ENCODE measurements at places on chromosomes 1 and 21.

DNA sequence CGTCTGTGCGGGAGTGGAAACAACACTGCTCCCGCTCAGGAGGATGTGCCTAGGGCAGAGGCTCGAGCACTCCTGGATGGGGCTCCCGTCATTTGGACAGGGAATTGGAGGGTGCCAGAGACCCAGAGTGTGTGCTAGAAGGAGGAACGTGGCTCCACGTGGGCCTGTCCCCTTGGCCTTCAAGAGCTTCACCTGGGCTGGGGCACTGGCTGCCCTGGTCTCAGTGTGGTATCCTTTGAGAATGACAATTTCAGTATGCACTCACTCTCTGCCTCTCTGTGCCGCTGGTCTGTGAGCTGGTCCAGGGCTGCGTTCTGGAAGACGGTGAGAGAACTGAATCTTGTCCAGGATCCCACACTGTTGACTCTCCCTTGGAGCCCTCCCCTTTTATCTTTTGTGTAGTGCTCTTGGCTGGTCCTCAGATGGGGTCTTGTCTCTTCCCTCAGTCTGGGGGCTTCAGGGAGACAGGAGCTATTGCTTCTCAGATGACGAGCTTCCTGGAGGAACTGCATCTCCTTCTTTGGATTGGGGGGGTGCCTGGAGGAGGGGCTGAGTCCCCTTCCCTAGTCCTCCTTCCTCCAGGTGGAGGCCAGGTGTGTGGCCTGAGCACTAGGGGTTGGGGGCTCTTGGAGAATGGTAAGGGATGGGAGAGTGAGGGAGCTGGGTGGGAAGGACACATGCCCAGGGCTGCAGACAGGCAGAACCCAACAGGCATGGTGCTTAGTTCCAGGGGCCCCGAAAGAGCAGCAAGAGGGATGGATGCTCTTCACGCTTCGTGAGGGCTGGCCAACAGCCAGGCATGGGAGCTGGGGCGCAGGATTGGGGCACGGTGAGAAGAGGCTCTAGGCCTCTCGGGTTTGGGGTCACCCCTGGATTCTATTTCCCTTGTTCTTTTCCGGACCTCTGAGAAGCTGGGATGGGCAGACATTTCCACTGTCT lies 14.8 kb upstream of the ETV3L start:
- no peak for DNase-seq

- no peak for DNase-seq
These were observed 50.1 kb downstream of the ATF6 start for GRCh38 chr1:161816201-161816600.

- no peak for DNase-seq
These were observed 39.6 kb upstream of the ARHGAP29 start for GRCh38 chr1:94276988-94277434.

- DNase-seq = no peak
These were observed 21.8 kb downstream of the LRRC3 start for GRCh38 chr21:44477131-44477530.

DNA sequence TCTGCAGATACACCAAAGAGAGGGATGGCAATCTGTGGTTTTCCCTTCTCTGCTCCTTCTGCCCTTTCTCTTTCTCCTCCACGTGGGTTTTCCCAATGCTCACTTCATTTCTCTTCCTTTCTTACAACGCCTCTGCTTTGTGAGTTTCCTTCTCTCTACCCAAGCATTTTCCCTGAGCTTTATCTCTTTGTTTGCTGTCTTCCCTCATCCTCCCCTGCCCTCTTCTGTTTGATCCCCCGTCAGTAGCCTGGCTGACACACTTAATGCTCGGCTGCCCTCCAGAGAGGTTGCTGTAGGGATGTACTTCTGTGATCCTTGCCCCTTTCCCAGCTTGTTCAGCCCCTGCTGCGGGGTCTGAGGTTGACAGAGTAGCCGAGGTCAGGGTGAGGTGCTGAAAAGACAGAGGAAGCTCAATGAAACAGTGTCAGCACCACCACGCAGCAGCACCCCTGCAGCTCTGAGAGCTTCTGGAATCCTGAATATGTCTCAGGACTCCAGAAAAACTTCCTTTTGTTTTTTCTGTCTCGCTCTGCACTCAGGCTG lies 6.0 kb downstream of the EDARADD start:
- DNase-seq = no peak

GRCh38 chr1:47460040-47460439 lies 22.2 kb downstream of the FOXD2 start:
- no peak for DNase-seq

DNA sequence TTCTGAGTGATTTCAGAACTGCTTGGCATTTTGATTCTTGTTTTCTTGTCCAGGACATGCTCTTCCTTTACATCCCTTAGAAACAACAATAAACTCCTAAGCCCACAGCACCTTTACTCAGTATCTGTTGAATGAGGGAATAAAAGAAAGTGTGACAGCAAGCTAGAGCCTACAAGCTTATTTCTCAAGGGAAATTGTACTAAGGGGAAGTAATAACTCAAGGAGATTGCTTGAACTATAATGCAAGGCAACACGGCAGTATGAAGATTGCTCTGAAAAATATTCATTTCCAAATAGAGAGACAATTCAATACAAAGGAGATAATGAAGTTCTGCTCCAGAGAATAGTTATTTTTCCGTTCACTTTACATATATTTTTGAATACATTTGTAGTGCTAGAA lies 6.5 kb downstream of the OR6P1 start:
- DNase-seq = no peak

DNA sequence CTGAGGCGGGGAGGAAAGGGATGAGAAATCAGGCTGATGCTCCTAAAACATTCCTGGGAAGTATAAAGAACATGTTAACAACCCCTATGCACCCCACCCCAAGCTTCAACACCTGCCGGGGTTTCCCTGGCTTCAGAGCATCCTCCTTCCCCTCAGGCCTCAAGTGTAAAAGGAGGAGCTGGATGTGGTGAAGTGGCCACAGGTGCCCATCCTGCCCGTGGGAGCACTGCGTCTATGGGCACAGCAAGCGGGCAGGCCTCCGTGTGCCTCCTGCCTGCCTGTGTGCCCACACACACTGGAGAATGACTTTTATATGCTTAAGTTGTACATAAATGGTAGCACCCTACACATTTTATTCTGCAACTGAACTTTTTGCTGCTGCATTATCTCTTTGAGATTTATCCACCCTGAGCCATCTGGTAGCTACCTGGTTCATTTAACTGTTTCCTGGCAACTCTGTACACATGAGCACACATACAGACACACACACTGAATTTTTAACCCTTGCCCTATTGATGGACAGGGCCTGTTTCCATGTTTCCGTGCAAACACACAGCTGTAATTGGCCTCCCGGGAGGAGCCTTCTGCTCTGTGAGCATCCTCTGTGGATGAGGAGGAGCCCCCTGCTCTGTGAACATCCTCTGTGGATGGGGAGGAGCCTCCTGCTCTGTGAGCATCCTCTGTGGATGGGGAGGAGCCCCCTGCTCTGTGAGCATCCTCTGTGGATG lies 13.4 kb upstream of the FTCD start:
- no peak for DNase-seq

DNA sequence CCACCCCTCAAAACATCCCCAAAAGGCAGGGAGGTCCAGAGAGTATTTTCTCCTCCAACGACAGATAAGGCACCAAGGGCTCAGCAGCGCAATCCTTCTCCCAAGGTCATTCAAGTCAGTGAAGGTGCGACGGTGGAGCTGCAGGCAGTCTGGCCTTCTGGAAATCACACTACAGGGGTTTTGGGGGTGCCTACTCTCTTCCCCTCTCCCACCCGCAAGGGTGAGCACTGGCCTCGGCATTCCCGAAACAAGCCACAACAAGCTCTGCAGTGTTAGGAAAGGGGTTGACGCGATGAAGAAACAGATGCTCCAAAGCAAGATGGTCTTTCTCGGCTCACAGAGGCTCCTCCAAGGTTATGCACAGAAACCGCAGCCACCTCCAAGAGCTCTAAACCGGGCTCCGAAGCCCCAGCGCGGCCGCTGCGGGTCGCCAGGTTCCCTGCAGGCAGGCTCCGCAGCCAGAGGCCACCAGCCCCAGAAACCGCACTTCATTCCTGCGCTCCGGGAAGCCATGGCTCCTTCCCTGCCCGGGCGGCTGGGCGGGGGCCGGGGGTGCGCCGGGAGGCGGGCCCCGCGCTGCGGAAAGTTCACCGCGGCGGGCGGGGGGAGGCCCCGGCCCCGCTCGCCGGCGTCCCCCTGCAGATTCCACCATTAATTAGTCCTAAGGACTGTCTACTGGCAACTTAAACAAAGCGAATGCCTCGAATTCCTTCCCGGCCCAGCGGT lies 1.1 kb downstream of the LUZP1 start:
- no peak for DNase-seq

DNA sequence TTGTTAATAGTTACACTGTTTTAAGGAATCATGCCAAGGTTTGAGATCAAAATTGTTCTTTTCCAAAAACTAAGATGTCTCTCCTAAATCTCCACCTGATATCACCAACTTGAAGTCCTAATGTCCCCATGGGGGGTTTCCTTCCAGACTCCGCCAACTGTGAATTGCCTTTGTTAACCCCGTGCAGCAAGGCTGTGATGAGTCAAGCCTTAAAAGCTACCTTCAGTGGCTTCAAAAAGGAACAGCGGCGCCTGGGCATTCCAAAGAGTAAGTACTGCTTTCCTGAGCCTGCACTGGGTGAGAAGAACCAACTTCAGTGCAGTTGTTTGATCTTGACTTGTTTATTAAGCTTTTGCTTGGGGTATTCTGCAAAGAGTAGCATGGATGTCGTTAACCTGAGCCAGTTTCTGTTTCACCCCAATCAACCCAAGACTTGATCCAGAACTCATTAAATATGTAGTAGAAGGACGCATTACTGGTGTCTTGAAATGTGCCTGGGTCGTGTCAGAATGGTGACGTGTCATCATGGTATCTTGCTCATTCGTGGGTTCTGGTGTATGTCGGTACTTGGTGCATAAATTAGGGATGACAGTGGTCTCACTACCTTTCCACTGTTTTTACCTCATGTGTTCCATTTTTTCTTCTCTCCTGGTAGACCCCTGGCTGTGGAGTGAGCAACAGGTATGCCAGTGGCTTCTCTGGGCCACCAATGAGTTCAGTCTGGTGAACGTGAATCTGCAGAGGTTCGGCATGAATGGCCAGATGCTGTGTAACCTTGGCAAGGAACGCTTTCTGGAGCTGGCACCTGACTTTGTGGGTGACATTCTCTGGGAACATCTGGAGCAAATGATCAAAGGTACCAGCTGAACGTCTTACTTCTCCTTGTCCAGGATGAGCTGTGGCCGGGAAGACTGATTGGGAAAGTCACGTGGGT lies 8.7 kb downstream of the ETS2 start:
- DNase-seq = no peak

DNA sequence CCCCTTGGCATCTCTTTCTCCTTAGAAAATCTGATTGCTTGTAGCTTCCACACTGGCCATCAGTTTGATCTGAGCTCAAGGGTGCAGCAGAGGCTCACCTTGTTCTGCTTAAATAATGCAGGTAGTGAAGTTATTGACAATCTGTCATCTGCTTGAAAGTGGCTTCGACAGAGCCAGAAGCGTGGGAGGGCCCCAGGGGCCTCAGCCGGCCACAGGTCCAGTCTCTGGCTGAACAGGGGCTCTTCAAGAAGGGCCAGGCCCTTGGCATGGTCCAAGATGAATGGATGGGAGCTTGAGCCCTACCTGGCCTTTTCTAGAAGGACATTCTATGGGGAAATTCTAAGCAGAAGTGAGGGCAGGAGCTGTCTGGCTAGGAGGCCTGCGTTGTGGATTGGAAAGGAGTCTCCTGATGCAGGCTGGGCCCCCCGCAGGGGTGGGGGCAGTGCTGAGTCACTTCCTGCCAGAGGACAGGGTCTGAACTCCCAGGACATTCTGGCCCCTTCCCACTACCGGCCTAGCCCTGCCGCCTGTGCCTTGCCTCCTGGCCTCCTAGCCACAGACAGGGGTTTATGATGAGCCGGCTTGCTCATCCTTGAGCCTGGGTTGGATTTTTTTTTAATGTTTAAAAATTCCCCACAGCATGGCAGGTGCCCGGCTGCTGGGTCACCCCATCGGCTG lies 162.3 kb upstream of the VAMP3 start:
- no peak for DNase-seq

GRCh38 chr1:201424146-201424545 lies 2.6 kb upstream of the TNNI1 start:
- DNase-seq = no peak

DNA sequence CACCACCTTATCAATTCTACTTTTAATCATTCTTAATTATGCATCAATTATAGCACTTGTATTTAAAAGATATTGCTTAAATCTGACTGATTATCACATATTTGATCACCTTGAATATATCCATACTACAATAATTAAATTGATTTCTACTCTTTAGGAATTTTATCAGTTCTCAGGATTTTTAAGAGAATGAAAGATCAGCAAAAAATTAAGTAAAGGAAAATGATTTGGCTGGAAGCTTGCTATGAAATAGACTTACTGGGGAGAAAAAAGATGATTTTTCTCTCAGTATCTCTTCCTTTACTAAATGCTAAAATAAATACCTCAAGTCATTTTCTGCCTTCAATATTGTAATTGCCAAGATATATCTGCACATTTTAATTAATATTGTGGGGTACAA lies 848.6 kb downstream of the LTN1 start:
- no peak for DNase-seq

DNA sequence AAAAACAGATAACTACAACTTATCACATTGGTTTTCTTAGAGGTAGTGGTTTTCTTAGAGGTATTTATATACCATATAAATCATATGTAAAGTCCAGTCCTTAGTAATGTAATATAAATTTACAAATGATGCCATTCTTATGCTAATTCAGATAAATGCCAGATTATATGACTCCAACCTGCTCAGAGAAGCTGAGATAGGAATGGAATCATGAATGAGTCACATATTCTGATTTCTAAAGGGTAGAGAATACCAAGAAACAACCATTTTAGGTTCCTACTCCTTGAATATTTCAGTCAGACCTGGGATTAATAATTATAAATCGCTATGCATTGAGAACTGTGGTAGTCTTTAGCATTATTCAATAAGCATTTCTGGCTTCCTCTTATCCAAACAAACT lies 760.1 kb upstream of the NEGR1 start:
- DNase-seq = no peak

GRCh38 chr1:199308349-199308846 lies 669.6 kb downstream of the PTPRC start:
- DNase-seq = no peak

DNA sequence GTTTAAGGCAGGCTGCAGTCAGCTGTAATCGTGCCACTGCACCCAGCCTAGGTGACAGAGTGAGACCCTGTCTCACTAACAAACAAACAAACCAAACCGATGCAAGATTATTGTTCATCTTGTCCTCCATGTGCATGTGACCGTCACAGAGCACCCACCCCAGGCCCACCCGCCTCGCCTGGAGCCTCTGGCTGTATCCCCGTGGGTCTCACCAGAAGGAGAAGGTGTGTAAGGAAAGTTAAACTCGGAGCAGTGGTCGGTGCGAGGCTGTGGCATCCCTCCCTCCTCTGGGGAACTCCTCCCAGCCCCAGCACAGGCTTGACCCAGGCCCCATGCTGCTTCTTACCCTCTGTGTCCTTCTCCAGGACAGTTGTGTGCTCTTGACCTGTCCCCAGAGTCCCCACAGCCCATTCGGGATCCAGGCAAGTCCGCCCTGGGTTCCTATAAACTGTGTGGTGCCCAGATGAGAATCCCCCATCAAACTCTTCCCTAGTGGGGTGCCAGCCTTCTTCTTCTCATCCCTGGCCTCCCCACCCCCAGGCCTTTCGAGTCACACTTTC lies 318.4 kb downstream of the AJAP1 start:
- DNase-seq = no peak
